ENCODE measurements at places on chromosomes 16 and 17.

GRCh38 chr16:19284207-19284606 lies 1.3 kb upstream of the CLEC19A start:
- no peak for DNase-seq

GRCh38 chr17:82287868-82288801 lies 14.6 kb upstream of the CSNK1D start:
- no peak for DNase-seq

GRCh38 chr17:21250854-21251253 lies 2.4 kb downstream of the NATD1 start:
- no peak for DNase-seq

DNA sequence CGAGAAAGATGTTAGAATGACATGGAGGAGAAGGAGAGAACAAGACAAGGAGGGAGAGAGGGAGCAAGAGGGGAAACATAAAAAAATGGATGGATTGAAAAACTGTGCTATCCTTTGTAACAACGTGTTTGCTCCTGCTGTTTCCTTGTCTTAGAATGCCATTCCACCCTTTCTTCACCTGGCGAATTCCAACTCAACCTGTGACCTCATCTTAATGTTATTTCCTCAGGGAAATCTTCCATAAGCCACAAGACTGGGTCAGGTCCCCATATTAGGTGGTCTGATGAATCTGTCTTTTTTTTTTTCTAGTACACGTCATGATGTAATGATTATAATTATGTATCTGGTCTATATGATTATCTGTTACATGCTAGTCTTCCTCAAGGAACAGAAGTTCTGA lies 195.0 kb upstream of the MAF start:
- no peak for DNase-seq

DNA sequence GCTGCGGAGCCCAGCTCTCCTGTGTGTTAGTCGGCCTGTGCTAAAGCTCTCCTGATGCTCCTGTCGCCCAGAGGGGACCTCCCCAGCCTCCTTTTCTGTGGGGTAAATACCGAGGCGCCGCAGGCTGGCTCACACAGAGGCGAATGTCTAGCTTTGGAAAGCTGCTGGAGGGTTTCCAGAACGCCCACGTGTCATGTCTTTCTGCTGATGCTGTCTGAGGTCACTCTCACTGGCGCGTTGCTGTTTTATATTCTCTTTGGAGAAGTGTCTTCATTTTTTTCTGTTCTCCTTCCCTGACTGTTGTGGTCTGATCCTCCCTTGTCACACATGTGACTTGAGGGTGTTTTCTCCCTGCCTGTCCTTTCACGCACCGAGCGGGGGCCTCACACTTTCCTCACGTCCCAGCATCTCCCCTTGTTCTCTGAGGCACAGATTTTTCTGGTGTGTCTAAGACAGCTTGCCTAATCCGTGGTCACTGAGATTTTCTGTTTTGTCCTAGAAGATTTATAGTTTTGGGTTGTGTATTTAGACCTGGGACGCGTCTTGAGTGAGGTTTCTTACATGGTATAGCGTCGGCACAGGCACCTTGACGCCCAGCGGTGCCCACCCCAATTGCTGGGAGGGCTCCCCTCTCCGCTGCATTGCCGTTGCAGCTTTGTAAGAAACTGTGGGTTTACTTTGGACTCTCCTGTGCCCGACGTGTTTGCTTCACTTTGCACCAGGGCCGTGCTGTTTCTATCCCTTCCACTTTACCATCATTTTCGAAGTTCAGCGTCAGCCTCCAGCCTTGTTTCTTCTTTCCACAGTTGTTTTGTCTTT lies 92.1 kb upstream of the ZNF750 start:
- no peak for DNase-seq

- no peak for DNase-seq
Measured at GRCh38 chr17:3890082-3890877, 2.6 kb downstream of the CAMKK1 start.

GRCh38 chr17:64158831-64159590 lies 29.1 kb upstream of the ERN1 start:
- no peak for DNase-seq

DNA sequence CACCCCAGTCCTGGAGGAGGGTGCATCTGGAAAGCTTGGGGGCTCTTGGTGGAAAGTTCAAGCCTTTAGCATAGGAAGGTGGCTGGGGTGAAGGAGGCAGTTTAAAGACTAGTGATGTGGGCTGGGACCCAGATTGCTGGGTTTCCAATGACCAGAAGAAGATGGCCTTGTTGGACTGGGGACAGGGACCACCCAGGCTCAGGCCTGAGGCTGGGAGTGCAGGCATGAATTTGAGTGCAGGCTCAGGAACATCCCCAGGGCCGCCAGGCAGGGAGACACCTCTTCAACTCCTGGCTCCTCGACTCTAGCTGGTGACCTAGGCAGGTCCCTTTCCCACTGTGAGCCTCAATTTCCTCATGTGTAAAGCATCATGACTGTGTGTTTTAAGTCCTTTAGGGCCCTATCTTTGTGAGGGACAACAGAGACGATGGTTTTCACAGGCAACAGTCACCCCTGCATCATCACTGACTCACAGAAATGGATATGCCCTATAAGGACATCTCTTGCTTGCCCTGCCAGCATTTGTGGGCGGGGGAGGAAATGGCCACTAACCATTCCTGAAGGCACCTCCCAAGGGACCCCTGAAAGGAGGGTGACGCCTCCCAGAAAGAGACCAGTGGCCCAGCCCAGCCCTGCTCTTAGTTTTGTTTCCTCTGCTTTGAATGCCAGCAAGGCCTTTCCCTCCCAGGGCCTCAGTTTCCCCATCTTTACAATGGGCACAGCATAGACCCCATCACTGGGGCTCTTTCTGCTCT lies 11.1 kb downstream of the NLRC5 start:
- peak; percentile 72 for DNase-seq

GRCh38 chr17:47934856-47935255 lies 6.5 kb upstream of the PNPO start:
- no peak for DNase-seq

DNA sequence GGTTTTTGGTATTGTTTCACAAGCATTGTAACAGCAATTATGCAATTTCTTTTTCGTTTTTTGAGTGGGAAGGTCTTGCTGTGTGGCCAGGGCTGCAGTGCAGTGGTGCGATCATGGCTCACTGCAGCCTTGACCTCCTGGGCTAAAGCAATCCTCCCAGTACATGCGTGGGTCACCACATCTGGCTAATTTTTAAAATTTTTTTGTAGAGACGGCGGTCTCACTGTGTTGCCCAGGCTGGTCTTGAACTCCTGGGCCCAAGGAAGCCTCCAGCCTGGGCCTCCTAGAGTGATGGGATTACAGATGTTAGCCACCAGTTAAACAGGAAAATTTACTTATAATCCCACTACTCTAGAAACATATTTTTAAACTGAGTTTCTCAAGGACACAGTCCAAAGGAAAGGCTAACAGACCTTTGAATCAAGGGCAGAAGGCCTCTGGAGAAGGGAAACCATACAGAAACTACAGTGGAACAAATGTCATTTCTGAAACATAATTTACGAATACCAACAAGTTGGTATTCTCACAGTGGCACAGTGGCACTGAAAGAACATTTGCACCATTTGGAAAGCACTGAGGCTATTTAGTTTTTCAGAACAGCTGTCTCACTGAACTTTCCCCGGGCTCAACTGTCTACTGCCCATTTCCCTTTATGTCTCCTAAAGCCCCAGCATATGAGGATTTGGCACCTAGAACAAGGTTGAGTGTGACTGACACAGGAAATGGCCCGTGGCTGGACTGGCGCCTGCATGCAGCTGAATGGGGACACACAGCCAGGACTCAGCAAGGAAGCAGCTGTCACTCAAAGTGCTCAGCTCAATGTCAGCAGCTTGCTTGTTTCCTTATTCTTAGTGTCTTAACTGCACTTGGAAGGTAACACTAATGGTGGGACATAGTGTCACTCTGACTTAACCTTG lies 2.8 kb upstream of the PRKAR1A start:
- no peak for DNase-seq

DNA sequence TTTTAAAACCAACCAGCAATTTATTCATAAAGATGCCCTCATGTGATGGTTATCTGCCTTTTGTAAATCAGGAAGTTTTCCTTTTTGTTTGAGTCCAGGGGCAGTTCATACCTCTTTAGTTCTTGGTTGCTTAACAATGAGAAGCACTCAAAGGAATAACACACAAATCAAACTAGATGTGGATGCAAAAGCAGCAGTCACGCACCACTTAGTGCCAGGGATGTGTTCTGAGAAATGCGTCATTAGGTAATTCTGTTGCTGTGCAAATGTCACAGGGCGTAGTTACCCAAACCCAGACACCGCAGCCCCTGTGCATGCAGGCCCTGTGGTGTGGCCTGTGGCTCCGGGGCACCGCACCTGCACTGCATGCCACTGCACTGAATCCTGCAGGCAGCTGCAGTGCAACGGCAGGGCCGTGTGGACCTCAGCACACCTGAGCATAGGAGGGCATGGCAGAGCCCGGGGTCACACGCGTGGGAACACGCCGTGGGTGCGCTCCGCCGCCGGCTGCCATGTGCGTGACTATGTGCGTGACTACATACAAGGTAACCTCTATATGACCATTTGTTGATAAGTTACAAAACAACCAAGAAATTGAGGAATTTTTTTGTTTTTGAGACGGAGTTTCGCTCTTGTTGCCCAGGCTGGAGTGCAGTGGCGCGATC lies 39.6 kb downstream of the PKD1 start:
- DNase-seq, result no peak

DNA sequence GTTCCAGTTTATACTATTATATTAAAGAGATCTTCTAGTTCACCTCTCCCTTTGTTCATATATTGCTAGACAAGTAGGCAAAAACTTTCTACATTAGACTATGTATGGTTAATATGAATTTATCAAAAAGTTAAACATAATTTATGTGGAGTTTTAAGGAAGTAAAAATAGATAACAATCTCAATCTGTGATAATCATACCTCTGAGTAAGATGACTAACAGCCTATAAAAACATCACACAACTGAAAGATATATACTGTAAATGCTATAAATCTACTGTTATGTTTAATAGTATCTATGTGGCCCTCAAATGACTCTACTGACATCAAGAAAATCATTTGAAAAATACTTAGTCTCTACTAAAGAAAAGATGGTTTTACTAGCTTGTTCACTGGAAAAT lies 37.1 kb downstream of the AP1G1 start:
- no peak for DNase-seq

DNA sequence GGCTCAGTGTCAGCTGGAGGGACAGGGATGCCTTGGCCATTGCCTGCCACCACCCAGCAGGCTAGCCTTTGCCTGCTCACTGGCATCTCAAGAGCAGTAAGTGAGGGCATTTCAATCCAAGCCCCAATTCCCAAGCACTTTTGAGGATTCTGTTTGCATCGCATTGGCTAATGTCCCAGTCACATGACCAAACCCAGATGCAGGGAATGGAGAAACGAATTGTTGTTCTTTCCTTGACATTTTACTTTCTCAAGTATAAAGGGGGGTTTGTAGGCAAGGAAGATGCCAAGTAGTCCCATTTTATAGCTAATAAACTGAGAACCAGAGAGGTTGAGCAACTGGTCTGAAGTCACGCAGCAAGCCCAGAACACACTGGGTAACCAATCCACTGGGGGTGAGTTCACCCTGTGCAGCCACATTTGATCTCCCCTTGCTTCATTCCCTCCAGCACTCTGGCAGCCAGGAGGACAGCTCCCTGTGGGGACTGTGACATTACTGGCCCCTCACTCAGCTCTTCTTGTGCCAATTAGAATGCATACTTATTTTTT lies 193.8 kb upstream of the CACNG3 start:
- no peak for DNase-seq
